ENCODE measurements at places on chromosomes 2 and 18. TPM values are rescaled to one million over a fixed set of nuclear protein-coding genes. Genes with fewer than 3 reads are reported as not detected.
A peak's percentile ranks its signal among the peaks of the same experiment; 100 is the strongest.

DNA sequence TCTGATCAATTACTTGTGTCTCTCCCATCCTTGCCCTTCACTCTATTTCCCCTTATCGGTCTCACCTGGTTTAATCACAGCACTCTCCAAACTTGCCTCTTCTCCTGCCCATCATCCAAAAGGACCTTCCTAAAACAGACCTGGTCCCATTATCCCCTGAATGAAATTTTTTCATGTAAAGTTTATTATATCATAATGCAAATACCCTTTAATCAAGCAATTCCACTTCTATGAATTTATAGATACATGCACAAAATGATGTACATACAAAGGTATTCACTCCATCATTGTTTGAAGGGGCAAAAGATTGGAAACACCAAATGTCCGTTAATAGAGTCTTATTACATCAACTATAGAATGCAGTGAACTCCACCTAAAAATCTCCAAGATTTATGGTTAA lies 88.1 kb upstream of the PKDCC start:
- H3K4me3 ChIP-seq, result no peak overlapping the region
- DNase-seq, result no peak
- no peak overlapping the region for H3K27ac ChIP-seq
- peaks cover 5% of the 10 kb centered on the region for H3K27me3 ChIP-seq
- no peaks in the 10 kb centered on the region for H3K36me3 ChIP-seq
- peaks cover 36% of the 10 kb centered on the region for H3K4me1 ChIP-seq

DNA sequence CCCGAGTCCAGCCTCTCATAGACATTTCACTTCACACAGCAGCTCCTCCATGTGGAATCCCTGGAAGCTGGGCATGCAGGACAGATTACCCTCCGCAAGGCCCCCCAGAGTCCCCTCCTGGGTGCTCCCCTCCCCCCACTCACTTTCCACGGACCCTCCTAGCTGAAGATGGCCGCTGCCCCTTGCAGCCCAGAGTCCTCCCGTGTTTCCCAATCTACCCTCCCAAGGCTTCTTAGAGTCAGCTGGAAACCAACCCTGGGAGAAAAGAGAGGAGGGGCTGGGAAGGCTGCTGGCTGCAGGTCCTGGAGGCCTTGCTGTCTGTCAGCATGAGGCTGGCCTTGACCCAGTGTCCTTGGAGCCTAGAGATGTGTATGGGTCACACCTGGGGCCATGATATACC lies 49.0 kb upstream of the HAAO start:
- H3K27me3 ChIP-seq, result peaks cover 6% of the 10 kb centered on the region
- H3K4me1 ChIP-seq, result peaks cover 16% of the 10 kb centered on the region
- DNase-seq, result no peak
- no peak overlapping the region for H3K27ac ChIP-seq

- no peak for DNase-seq
- H3K4me1 ChIP-seq, result peaks cover 11% of the 10 kb centered on the region
- peaks cover 2% of the 10 kb centered on the region for H3K36me3 ChIP-seq
These were observed 136.3 kb upstream of the SLC39A10 start for GRCh38 chr2:195520671-195521155.

- no peak overlapping the region for H3K27ac ChIP-seq
- H3K4me3 ChIP-seq, result no peak overlapping the region
- no peaks in the 10 kb centered on the region for H3K36me3 ChIP-seq
- DNase-seq, result no peak
These were observed 362.9 kb upstream of the FSIP2 start for GRCh38 chr2:185375731-185376130.

GRCh38 chr2:7017671-7018281 lies 100.6 kb downstream of the RNF144A start:
- H3K36me3 ChIP-seq, result peaks cover 15% of the 10 kb centered on the region
- H3K4me3 ChIP-seq, result no peak overlapping the region
- peaks cover 16% of the 10 kb centered on the region for H3K4me1 ChIP-seq

The KCNG3 gene
- total RNA-seq, result 0.16 TPM

DNA sequence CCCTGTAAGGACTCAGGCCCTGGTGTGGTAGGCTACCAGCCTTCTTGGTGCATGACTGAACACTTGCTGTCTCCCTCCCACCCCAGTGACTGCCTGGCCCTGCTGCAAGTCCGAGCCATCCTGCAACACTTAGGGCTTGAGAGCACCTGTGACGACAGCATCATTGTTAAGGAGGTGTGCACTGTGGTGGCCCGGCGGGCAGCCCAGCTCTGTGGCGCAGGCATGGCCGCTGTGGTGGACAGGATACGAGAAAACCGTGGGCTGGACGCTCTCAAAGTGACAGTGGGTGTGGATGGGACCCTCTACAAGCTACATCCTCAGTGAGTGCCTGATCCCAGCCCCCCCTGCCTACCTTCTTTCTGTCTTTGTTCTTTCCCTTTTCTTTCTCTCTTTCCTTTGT lies 55.2 kb downstream of the HK2 start:
- no peak overlapping the region for H3K27ac ChIP-seq
- peaks cover 10% of the 10 kb centered on the region for H3K36me3 ChIP-seq
- no peak for DNase-seq
- H3K27me3 ChIP-seq, result no peaks in the 10 kb centered on the region

DNA sequence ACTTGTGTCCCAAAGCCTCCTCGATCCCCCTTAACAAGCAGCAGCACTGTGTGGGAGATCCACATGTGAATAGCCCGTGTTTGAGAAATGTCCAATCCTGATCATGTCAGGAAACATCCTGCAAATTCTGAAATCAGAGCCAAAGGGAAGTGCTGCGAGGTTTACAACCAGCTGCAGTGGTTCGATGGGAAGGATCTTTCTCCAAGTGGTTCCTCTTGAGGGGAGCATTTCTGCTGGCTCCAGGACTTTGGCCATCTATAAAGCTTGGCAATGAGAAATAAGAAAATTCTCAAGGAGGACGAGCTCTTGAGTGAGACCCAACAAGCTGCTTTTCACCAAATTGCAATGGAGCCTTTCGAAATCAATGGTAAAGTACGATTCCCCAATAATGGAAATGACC lies at the start of gene MARCO:
Gene MARCO (plus strand): TSS at position 164 of the 400 bp plus-strand sequence. CDS start 107 bp downstream, at position 271.
- H3K27ac ChIP-seq, result no peak within 1 kb of the TSS
- no peaks in the 10 kb centered on the region for H3K4me1 ChIP-seq
- DNase-seq, result no peak

- H3K4me3 ChIP-seq, result no peak overlapping the region
- DNase-seq, result no peak
- peaks cover 9% of the 10 kb centered on the region for H3K27me3 ChIP-seq
These were observed 22.4 kb downstream of the TEX51 start for GRCh38 chr2:126921066-126921465.

- no peak overlapping the region for H3K4me3 ChIP-seq
- no peak for DNase-seq
- H3K27me3 ChIP-seq, result peaks cover 15% of the 10 kb centered on the region
- H3K4me1 ChIP-seq, result no peaks in the 10 kb centered on the region
- no peak overlapping the region for H3K27ac ChIP-seq
These were observed 245.5 kb upstream of the HS6ST1 start for GRCh38 chr2:128564131-128564530.

The ERFE gene
- total RNA-seq, result 1.3 TPM

The GPR17 gene
- total RNA-seq, result not detected

The MAP3K19 gene
- not detected for total RNA-seq

GRCh38 chr2:189841019-189841418 lies 56.8 kb downstream of the PMS1 start:
- no peak overlapping the region for H3K27ac ChIP-seq
- no peaks in the 10 kb centered on the region for H3K27me3 ChIP-seq
- peaks cover 3% of the 10 kb centered on the region for H3K36me3 ChIP-seq
- no peak for DNase-seq

GRCh38 chr18:57910817-57911216 lies 107.7 kb upstream of the ATP8B1 start:
- H3K27me3 ChIP-seq, result peaks cover 12% of the 10 kb centered on the region
- H3K4me1 ChIP-seq, result peaks cover 12% of the 10 kb centered on the region
- H3K36me3 ChIP-seq, result no peaks in the 10 kb centered on the region
- no peak for DNase-seq

The HOXD13 gene
- not detected for total RNA-seq

- peak overlapping the region; percentile 30 for H3K27ac ChIP-seq
- no peak for DNase-seq
- H3K4me3 ChIP-seq, result no peak overlapping the region
- H3K27me3 ChIP-seq, result peaks cover 3% of the 10 kb centered on the region
- H3K4me1 ChIP-seq, result peaks cover 61% of the 10 kb centered on the region
These were observed 4.8 kb upstream of the TMEM37 start for GRCh38 chr2:119426801-119427395.
